Adrenal gland (tissue), 19 donors: ENCODE measurements at places on chromosomes 5 and 9. TPM values are rescaled to one million over a fixed set of nuclear protein-coding genes. Genes with fewer than 3 reads are reported as not detected.
A peak's percentile ranks its signal among the peaks of the same experiment; 100 is the strongest.

GRCh38 chr5:50562694-50563093, 103.7 kb upstream of the PARP8 start:
- no peak for DNase-seq

DNA sequence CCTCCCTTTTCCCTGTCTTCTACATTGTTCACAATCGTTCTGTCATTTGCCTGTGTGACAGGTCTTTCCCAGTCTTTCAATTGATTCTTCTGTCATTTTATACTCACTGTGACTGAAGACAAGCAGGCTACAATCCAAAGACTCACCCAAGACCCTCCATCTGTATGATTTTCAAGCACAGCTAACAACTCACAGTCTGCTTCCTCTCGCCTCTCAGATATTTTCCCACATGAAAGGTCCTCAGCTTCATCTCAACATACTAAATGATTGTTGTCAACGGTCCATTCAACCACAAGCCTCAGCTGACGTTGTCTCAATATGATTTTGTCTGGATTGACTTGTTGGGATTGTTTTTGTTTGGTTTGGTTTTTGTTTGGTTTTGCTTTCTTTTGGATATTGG, 346.5 kb downstream of the NFIB start:
- DNase-seq = no peak

DNA sequence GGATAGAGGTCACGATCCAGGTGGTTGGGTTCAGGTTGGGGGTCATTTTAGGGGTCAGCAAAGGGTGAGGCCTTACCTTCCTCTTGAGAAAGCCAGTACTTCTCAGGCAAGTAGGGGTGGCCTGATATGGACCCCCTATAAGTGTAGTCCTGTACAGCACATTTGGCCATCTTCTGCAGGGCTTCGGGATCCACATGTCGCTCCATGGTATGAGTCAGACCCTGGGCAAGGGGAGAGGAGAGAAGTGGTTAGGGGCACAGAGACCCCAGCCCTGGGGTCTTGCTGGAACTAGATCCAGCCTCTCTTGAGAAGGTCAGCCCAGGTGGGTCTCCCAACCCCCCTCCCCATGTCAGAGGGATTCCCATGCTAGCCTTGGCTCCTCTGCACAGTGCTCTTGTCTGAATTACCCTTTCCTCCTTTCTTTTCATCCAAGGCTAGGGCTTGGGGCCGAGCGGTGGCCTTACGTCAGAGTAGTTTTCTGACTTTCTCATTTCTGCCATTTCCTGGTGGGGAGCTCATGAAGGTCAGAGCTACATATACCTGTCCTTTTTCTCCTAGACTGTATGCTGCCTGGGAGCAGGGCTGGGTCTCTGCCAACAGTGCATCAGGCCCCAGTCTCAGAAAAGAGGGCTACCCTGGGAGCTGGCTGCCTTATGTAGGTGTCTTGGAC, 9.0 kb upstream of the MYORG start:
- no peak for DNase-seq

- no peak for DNase-seq
These were observed 1641.5 kb upstream of the C9orf72 start for GRCh38 chr9:29214690-29215253.

GRCh38 chr5:131265311-131265803, 1.5 kb downstream of the CDC42SE2 start:
- DNase-seq = no peak

DNA sequence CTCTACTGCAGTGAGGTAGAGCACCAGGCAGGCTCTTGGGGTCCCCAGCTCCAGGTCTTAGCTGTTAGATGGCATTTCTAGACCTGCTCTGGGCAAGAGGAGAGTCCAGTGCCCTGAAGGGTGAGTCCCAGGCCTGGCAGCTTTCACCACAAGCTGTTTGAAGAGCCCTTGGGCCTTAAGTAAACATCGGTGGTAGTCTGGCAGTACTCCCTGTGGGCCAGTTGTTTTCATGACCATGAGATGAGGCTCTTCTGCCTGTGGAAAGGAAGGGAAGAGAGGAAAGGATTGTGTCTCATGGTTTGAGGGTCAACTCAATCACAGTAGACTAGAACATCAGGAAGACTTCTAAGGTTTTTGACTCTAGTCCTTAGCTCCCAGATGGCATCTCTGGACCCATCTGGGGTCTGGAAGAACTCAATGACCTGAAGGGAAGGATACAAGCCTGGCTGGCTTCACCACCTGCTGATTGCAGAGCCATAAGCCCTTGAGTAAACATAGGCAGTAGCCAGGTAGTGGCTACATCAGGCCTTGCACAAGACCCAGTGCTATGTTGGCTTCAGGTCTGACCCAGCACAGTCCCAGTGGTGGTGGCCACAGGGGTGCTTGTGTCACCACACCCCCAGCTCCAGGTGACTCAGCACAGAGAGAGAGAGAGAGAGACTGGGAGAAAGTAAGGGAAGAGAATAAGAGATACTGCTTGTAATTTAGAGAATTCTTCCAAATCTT, 114.3 kb upstream of the PCSK5 start:
- no peak for DNase-seq

DNA sequence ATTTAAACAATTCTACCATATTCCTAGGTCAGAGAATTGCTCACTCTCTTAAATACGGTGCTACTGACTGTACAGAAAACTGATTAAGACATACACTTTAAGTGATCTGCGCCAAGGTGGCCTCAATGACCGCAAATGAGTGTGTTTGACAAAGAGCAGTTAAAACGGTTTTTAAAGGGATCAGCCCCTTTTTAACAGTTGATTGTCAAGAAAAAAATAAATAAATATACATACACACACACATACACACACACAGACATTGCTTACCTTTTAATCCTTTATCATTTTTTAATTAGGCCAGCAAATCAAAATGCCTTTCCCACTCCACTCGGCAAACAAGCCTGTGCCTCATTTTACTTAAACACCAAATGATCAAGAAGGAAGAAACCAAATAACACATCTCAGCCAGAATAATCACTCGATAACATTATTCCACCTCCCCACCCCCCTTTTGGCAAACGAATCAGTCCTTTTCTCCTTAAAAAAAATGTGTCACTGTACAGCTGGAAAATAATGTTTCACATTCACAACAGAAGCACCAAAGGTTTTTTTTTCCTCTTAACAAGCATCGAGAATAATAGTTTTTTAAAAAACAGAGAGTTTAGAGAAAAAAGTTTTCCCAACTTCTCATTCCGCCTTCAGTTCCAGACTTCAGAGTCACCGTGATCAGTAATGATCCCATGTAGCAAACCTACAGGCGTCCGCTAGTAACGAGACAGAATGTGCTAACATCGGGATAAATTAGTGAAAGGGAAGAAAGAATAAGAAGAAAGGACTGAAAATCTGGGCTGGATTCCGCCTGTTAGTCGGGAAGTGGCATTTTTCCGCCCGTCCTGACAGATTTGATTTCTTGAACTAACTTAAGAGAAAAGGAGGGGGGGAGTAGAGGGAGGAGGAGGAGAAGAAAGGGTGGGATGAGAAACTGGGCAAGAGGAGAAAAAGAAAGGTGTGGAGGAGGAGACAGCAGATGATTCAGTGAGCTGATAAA, at the start of gene ZNF608:
Gene ZNF608, minus strand, starts transcription at position 712 of the 988 bp plus-strand sequence. CDS start 1,650 bp downstream, outside the sequence.
- DNase-seq = peak; percentile 57

GRCh38 chr9:11199335-11199734, 586.5 kb upstream of the PTPRD start:
- no peak for DNase-seq

- DNase-seq = no peak
These were observed 22.0 kb downstream of the SECISBP2 start for GRCh38 chr9:89340332-89340731.

GRCh38 chr5:109563739-109564138, 126.0 kb upstream of the MAN2A1 start:
- DNase-seq = no peak

GRCh38 chr5:147509710-147510651, at the start of gene DPYSL3:
Gene DPYSL3, minus strand, starts transcription at chr5:147510068. Its CDS starts 210 bp downstream, at chr5:147509858.
- DNase-seq = peak; percentile 36

Gene SPINK7
- polyA plus RNA-seq = not detected

Gene SPATA31A3
- polyA plus RNA-seq = not detected

Gene DPYSL3
- 12.7 TPM for polyA plus RNA-seq

Gene LRRC19
- polyA plus RNA-seq = not detected

Gene CXXC5
- 17.7 TPM for polyA plus RNA-seq

Gene GADD45G
- polyA plus RNA-seq = 3.3 TPM

Gene PCDHGC4
- 1.0 TPM for polyA plus RNA-seq
